Activated CD8-positive, alpha-beta T cell treated with anti-CD3 and anti-CD28 coated beads, Interleukin-2, amount 10 ng/mL, durations not matched to agents 7 days and 5 days (primary cell): ENCODE measurements at places on chromosomes 6 and 20.

- peak; percentile 75 for DNase-seq
These were observed 1.4 kb downstream of the STAU1 start for GRCh38 chr20:49186535-49187329.

DNA sequence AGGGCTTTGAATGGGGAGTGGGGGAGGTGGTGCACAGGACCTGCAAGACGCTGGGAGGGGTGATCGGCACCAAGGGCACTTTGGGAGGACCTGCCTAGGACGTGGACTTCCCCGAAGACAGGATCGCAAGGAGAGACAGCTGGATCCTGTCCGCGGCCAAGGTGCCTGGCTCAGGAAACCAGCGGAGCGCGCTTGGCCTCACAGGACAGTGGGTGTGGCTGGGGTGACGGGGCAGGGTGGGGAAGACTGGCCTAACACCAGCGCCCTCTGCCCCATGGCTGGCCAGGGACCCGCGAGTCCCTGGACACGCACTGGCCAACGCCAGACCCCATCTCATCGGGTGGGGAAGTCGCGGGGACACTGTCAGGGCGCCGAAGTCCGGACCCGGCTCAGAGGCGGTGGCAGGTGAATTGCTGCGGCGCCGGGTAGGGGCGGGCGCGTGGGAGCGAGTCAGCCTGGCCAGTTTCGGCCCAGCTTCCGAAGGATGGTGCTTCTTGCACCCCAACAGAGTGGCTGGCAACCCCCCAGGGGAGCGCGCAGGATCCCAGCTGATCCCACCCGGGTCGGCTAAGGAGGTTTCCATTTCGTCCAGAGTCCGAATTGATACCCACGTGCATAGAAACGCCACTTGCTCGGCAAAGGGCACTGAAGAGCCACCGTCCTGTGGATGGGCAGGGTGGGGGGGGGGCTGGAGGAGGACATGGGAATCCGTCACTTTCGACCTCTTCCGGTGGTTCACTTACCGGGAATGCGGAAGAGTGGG lies 785 bp upstream of the THBD start:
- DNase-seq, result no peak

- peak; percentile 61 for DNase-seq
These were observed 110.2 kb upstream of the ZNF184 start for GRCh38 chr6:27582928-27583725.

DNA sequence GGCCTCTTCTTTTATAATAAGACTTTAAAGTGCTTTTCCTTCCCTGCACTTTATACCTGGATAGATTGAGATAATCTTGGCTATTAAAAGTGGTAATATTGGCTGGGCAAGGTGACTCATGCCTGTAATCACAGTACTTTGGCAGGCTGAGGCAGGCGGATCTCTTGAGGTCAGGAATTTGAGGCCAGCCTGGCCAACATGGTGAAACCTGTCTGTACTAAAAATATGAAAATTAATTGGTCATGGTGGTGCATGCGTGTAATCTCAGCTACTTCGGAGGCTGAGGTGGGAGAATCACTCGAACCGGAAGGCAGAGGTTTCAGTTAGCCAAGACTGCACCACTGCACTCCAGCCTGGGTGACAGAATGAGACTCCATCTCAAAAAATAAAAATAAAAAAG lies 197.1 kb upstream of the RGS17 start:
- no peak for DNase-seq

DNA sequence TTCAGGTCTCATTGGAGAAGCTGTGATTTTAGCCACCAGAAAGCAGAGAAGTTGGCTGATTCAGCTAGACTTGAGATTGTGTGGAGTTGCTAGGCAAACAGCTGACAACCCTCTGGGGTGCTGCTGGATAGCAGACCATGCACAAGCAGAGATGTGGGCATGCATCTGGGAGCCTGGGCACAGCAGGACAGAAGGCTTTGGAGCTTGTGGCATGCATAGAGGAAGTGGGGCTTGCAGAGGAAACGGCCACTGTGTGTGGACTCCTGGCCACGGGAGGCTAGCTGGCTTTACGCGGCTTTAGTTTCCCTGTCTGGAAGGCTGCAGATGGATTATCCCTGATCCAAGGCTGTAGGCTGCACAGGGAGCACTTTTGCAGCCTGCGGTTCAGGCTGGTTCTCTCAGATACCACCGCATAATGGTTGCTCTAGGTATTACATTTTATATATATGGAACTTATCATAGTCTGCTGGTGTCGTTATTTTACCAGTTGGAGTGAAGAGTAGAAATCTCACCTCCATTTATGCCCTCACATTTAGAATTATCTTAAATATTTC lies 10.4 kb downstream of the ZNF831 start:
- no peak for DNase-seq

DNA sequence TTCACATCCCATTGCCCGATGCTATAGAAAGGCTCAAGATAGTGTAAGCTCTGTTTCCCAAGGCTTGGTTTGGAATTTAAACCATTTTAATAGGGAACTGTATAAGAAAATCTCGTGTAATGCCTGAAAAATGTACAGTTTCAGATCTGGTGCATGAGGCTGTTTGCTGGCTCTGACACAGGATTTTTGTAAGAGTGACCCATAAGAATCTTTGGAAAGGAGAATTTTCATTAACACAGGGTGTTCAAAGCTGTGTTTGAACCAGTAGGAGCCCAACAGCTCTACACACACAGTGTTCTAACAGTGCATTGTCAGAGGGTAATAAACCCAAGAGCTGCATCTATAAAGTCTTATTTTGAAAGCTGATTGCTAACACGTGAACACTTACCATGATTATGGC lies 293.5 kb downstream of the PRL start:
- DNase-seq, result no peak

DNA sequence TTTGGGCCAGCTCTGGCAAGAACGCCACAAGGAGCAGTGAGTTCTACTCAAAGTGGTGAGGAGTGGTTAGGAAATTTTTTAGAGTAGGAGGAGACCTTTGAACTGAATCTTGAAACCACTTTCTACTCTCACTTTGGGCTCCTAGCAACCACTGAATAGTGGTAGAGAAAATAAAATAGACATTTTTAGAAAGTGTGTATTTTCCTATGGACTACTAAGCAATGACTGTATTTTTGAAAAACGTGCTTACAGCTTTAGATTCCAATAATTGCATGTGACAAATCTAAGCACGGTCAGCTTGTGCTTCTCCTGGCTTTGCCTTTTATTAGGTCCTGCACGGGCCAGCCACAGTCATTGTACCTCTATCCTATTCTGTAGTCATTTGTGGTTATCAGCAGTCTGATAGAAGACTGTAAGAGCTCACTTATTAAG lies 8.7 kb upstream of the IFNGR1 start:
- DNase-seq, result no peak

DNA sequence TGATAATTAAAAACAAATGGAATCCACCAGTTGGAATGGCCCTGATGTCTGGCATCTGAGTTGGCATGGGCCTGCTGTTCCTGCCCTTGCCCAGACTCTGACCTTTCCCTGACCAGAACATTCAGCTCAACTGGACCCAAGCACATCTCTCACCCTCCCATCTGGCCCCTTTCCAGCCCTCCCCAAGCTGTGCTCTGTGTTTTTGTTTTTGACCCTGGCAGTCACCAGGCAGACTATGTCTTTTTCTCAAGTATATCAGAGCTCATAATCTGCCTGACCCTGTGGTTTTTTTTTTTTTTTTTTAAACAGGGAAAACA lies 117.6 kb downstream of the TRDN start:
- DNase-seq, result no peak

- DNase-seq, result no peak
These were observed 118.7 kb upstream of the SLC22A16 start for GRCh38 chr6:110595112-110595511.

GRCh38 chr6:151254451-151255081 lies 14.8 kb downstream of the AKAP12 start:
- DNase-seq, result no peak

- DNase-seq, result no peak
These were observed 10.9 kb upstream of the BNIP5 start for GRCh38 chr6:36347621-36348020.

DNA sequence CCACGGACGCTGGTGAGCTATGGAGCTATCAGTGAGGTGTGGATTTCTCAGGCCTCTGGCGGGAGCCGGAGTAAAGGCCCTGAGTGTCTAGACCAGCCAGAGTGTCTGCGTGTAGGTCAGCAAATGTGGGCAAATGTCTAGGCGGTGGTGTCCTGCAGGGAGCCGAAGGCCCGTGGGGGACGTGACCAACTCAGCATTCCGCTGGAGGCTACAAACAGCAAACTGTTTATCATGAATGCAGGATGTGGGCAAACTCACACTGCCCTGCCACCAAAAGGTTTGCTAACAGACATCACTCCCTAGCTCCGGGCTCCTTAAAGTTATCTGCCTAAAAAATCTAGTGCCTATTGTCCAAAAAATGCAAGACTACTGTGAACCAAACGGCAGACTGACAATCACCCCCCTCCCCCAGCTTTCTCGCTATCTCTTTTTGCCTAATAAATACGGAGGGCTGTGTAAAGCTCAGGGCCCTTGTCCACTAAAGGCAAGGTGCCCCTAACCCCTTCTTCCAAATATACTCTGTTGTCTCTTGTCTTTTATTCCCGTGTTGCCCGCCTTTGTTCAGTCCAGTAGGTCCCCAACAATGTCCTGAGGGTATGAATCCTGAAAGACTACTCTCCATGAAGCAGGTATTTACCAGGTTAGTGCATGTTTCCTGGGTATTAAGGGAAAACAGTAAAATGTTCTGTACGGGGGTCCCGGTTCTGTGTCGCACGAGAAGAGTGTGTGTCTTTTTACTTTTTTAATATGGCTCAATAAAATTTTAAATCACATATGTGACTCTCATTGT lies 29.0 kb upstream of the AFDN start:
- no peak for DNase-seq

GRCh38 chr20:23291575-23292240 lies 58.9 kb upstream of the NXT1 start:
- no peak for DNase-seq

DNA sequence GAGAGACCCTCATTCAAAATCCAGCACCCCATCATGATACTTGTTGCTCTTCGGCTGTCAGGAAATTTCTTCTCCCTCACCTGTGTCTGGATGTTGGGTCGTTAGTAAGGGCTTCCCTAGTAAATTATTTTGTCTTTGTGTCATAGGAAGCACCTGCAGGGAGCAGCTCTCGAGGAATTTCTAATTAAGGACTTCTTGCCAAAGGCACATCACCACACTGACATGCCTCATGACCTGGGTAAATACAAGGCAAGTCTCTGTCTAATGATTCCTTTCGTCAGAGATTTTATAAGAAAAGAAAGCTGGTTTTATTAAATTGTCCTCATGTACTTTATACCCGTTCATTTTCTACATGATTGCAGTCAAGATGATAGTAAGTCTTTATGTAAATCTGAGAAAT lies at the start of gene NOX3:
Gene NOX3, minus strand, starts transcription at position 74 of the 400 bp plus-strand sequence. Its CDS starts 39 bp downstream, at position 35.
- no peak for DNase-seq
